Lung microvascular endothelial cell (primary cell): ENCODE measurements at places on chromosomes 7 and 10.

- no peak for DNase-seq
Measured at GRCh38 chr7:17421941-17422340, 123.5 kb downstream of the AHR start.

- DNase-seq, result no peak
Measured at GRCh38 chr10:104359811-104360210, 6.2 kb downstream of the CFAP58 start.

- DNase-seq, result no peak
Measured at GRCh38 chr7:96441436-96442084, 119.7 kb upstream of the SLC25A13 start.

DNA sequence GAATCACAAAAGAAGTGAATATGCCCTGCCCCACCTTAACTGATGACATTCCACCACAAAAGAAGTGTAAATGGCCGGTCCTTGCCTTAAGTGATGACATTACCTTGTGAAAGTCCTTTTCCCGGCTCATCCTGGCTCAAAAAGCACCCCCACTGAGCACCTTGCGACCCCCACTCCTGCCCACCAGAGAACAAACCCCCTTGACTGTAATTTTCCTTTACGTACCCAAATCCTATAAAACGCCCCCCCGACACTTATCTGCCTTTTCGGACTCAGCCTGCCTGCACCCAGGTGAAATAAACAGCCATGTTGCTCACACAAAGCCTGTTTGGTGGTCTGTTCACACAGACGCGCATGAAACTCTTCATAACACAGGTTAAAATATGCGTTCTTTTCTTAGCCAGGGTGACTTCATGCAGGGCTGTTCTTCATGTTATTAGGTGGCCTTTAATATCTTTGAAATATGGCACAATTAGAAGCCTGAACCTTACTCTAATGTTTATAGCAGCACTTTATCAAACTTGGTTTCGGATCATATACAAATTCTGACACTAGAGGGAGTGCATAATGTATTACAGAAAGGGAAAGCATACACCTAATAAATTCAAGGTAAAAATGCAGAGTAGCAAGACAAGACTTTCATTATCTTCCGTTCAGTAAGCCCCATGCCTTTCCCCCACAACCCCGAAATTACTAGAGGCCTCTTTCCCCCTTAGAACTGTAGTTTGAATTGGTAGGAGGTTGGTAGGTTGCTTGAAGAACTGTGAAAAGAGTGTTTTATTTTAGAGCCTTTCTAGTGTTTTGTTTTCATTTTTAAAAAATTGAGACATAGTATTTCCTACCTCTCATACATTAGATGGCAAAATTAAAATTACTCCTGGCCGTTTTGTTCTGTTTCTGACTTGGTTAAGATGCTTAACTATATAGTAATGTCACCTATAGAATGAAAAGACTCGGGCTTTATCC, 117.9 kb downstream of the NPY start:
- DNase-seq, result peak; percentile 35

GRCh38 chr7:64651203-64651602, 14.7 kb upstream of the ZNF107 start:
- DNase-seq, result no peak

- DNase-seq, result no peak
Measured at GRCh38 chr7:123639631-123640030, 16.0 kb upstream of the LMOD2 start.

- DNase-seq, result no peak
Measured at GRCh38 chr10:26445411-26446031, 7.4 kb downstream of the APBB1IP start.

GRCh38 chr7:151008511-151009323, 15.6 kb downstream of the ATG9B start:
- peak; percentile 76 for DNase-seq

GRCh38 chr7:105808703-105809590, 67.5 kb downstream of the ATXN7L1 start:
- DNase-seq, result peak; percentile 65

DNA sequence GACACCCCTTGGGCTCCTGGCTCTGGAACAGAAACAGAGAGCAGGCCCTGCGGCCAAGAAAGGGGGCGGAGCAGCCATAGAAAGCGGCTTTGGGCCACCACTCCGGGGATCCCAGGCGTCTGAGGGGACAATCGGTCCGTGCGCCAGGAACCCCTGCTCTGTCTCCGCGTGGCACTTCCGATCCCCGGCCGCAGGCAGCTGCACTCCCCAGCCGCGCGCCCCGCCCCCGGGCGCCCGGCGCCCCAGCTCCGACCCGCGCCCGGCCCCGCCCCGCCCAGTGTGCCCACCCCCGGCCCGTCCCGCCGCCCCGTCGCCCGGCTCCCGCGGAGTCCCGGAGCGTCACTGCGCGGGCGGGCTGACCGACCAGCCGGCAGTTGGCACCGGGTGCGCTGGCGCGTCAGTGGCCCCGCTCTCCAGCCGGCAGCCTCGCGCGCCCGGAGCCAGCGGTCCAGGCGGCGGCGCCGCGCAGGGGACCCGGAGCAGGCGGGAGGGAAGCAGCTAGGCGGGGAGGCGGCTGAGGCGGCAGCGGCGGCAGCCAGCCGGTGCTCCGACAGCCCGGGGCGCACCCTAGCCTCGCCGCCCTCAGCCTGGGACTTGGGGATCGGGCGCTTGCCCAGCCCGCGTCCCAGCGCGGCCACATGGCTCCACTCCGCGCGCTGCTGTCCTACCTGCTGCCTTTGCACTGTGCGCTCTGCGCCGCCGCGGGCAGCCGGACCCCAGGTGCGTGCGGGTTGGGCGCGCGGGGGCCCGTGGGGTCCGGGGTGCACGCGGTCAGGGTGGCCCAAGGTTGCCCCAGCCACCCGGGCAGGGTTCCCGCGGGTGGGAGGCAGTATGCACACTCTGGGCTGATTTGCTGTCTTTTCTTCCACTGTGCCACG, at the start of gene ADAMTS14:
Gene ADAMTS14 (plus strand): TSS at position 342 of the 878 bp plus-strand sequence. CDS start 297 bp downstream, at position 639.
- DNase-seq, result peak; percentile 36

DNA sequence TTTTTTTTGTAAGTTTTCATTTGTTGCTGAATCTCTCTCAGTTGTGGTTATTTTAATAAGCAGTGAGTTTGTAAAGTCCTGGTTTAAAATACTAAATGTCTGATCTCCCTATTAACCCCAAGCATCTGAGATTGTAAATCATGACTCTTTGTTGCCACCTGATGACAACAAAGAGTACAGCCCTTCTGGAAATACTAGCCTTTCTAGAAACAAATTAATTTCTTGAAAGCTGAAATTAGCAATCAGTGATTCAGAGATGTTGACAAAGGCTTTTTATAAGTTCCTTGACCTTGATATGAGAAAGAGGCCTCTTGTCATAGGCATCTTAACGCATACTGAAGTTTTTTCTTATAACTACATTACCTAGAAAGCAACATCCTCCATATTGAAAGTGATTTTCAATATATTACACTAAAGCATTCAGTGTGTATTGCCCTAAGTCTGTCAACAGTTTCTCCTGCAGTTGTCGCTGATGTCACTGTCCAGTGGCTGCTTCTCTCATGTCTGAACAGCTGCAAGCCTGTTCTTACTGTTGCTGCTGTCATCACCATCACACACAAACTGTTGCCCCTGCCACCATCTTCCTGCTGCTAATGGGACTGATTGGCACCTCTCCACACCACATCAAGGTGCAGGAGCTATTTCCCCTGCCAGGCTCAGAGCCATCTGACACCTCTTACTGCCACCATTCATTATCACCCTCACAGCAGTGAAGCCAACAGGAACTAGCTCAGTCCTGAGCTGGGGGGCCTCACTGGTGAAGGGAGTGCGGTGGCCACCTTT, 95.1 kb upstream of the LRGUK start:
- peak; percentile 8 for DNase-seq

- DNase-seq, result no peak
Measured at GRCh38 chr7:155887174-155887525, 74.9 kb upstream of the SHH start.
